ENCODE measurements at places on chromosomes 2 and 18.

- DNase-seq = no peak
Measured at GRCh38 chr2:102114290-102114721, 28.2 kb upstream of the IL1R1 start.

DNA sequence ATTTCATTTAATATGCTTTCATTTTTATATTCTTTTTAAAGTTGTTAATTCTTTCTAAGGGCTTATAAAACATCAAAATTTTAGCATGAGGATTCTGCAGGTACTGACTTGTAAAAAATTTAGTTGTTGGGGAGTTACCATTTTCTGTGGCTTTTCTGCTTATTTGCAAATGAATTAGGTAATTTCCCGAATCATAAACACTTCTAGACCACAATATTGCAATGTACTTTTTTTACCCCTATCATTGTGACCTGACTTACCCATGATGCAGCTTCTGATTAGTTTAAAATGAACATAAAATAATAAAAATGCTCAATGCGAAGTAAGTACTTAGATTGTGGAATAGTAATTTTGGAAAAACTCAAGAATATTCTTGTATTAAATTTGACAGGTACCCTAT is 11.4 kb downstream of the ARL6IP6 start:
- no peak for DNase-seq

- DNase-seq = no peak
Measured at GRCh38 chr2:232239951-232240681, 138.4 kb upstream of the ALPP start.

- no peak for DNase-seq
Measured at GRCh38 chr2:176470713-176471112, 201.5 kb downstream of the MTX2 start.

GRCh38 chr18:45463451-45463850 is 151.8 kb upstream of the SLC14A2 start:
- DNase-seq = no peak

GRCh38 chr2:98356729-98357128 is 10.5 kb downstream of the CNGA3 start:
- no peak for DNase-seq

DNA sequence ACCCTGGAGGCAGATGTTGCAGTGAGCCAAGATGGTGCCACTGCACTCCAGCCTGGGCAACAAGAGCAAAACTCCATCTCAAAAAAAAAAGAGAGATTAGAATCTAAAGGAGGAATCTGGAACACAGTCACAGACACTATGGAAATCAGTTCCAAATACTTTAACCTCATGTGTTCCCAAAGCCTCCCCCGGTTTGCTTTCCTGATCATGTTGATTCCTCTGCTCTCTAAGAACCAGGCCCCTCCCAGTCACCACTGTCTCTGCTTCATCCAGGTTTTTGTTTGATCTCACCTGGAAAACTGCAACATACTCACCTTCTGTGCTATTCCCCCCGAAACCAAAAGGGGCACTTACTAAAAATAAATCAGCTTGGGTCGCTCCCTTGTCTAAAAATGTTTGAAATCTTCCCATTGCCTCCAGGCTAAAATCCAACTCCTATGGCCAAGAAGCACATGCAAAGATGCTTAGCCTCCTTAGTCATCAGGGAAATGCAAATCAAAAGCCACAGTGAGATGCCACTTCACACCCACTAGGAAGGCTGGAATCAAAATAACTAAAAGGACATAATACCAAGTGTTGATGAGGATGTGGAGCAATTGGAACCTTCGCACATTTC is 6.2 kb upstream of the NEU2 start:
- no peak for DNase-seq

DNA sequence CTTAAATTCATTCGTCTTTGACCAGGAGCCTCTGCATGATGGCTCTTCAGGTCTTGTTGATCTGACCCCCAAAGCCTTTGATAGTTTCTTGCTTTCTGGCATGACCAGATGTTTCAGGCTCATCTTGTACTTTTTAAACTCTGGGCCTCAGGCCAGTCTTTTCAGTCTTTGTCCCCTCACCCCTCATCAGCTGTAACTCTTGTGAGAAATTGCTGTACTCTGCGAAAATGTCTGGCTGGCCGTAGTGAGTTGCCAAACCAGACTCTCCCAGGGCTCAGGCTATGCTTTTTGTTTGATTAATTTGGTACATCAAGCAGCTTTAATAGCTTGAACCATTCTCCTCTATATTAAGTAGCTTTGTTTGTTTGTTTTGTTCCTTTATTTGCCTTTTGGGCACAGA is 75.9 kb downstream of the BABAM2 start:
- DNase-seq = no peak

DNA sequence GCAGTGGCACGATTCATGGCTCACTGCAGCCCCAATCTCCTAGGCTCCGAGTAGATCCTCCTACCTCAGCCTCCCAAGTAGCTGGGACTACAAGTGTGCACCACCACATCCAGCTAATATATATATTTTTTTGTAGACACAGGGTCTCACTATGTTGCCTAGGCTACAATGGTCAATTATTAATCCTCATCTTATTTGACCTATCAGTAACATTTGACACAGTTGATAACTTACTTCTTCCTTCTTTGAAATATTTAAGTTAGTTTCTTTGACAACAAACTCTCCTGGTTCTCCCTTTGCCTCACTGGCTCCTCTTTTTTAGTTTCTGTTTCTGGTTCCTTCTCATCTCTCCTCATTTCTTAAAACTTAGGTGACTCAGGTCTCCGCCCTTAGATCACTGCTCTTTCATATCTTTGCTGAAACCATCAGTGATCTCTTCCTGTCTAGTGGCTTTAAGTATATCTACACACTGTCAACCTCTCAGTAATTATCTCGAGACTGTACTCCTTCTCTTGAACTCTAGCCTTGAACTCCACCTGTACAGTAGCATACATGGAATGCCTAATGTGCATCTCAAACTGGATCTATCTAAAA is 11.5 kb downstream of the PGAP1 start:
- no peak for DNase-seq

DNA sequence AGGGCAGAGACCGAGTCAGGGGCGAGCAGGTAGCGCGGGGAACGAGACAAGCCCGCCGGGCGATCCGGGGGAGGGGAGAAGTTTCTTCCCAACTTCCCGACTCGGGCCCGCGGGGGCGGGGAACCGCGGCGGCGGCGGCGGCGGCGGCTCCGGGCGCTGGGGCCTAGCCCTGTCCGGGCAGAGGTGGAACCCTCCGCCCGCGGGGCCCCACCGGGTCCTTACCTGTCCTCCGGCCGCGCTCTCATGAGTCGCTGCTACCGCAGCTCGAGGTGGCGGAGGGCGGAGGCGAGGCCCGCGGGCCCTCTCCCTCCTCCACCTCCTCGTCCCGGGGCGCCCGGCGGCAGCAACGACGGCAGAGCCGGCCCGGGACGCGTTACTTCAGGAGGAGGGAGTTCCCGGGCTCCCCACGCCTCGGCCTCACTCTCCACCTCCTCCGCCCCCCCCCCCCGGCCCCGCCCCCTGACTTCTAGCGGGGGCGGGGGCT is at the start of gene YES1:
YES1 (minus strand) TSS at position 351 of the 484 bp plus-strand sequence. CDS start 55,415 bp downstream, outside the sequence.
- no peak for DNase-seq

DNA sequence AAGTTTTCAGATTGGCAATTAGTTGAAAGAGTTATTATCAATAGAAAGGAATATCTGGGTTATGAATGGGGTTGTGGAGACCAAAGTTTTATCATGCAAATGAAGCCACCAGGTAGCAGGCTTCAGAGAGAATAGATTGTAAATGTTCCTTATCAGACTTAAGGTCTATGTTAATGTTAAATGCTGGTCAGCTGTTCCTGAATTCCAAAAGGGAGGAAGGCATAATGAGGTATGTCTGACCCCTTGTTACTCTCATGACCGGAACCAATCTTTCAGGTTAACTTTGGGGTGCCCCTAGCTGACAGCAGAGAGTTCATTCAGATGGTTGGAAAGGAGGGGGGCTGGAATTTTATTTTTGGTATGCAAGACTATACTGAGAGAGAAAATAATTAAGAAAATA is 47.9 kb downstream of the RIT2 start:
- no peak for DNase-seq

GRCh38 chr2:225056330-225057073 is 14.2 kb upstream of the DOCK10 start:
- DNase-seq = no peak

DNA sequence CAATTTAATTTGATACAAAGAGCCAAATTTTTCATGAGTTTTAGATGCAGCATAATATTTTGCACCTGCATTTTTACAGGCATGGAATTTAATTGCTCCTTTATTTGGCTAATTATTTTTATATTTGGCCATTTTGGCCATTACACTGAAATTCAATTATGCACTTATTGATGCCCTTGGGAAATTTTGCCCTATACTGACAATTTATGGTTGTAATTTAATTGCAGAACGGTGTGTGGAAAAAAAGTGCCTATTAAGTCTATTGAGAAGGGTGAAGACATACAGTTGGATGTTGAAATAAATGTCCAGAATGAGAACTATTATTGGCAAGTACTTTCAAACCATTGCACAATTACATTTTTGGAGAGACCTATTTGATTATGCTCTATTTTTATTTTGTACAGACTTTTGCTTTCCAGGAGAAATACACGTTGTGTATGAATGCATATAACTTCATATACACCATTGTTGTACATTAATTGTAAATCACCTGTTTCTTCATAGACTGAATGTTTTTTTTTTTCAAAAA is 1319.3 kb upstream of the CDH2 start:
- DNase-seq = no peak

- DNase-seq = no peak
Measured at GRCh38 chr2:100976645-100977391, 25.3 kb upstream of the RPL31 start.

GRCh38 chr2:101238930-101239759 is 13.5 kb upstream of the CNOT11 start:
- no peak for DNase-seq

DNA sequence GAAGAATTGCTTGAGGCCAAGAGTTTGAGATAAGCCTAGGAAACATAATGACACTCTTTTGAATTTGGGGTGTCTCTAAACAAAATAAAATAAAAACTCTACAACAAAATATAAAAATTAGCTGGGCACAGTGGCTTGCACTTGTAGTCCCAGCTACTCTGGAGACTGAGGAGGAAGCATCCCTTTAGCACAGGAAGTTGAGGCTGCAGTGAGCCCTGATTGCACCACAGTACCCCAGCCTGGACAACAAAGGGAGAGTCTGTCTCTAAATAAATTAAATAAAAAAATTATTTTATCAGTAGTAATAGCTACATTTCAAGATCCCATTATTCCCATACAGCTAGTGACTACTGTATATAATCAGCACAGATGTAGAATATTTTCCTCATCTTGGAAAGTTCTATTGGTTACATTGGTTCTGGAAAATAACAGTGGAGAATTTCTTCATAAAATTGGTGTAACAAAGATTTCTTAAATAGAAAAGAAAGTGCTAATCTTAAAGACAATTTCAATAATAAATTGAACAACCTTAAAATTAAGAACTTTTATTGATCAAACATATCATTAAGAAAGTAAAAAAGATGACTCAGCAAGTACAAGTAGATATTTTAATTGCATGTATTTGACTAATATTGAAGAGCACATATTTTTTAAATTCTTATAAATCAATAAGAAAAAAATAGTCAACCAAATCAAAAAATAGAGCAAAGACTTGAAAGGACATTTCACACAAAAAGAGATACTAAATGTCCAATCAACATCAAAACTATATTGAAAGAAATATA is 90.4 kb upstream of the KYNU start:
- DNase-seq = no peak

DNA sequence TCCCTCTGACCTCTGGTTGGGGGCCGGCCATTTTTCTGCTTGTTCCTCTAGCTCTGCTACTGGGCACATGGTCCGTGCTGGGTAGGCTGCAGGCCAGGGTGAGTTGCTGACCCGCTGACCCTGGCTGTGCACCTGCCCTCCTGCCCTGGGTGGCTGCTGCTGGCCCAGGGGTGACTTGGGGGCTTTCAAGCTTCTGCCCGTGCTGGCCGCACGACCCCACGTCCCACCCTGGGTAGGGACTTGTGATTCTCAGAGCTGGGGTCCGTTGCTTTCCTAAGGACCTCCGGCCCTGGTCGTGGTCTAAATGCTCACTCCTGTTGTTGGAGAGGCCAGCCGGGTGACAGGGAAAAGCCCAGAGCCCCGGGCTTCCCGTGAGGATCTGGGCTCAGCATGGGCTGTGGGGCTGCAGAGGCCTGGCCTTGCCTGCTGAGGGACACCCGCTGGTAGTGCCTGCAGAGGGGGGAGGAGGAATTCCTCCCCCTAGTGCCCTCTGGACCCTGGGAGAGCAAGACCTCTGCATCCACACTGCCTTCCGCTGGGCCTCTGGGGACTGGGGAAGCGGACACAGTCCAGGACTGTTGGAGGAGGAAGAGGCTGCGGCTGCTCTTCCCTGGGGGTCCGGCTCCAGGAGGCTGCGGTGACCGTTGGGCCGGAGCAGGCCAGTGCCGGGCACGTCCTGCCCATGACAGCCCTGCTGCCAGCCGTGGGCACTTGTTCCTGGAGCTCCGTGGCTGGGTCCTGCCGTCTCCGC is 6.3 kb upstream of the GAL3ST2 start:
- no peak for DNase-seq

GRCh38 chr2:15852811-15853210 is 87.5 kb upstream of the MYCN start:
- no peak for DNase-seq

- no peak for DNase-seq
Measured at GRCh38 chr2:5689750-5690149, 2.4 kb upstream of the SOX11 start.

GRCh38 chr2:27720004-27720551 is 51.4 kb upstream of the MRPL33 start:
- DNase-seq = no peak

DNA sequence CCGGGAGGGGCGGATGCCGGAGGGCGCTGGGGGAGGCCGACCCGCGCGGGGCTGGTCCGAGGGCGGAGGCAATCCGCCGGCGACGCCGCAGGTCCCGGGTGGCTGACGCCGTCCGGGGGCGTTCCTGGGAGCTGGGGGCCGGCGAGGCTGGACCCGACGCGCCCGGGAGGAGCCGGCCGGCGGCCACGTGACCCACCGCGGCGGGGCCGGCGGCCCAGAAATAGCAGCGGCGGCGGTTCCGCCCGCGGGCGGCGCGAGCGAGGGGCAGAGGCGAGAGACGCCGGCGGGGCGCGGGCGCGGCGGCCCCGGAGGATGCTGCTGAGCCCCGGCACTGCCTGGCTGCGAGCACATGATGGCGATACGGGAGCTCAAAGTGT is at the start of gene RAB31:
RAB31 (plus strand) TSS at position 245 of the 377 bp plus-strand sequence; CDS start at position 350, 105 bp downstream.
- peak; percentile 61 for DNase-seq

DNA sequence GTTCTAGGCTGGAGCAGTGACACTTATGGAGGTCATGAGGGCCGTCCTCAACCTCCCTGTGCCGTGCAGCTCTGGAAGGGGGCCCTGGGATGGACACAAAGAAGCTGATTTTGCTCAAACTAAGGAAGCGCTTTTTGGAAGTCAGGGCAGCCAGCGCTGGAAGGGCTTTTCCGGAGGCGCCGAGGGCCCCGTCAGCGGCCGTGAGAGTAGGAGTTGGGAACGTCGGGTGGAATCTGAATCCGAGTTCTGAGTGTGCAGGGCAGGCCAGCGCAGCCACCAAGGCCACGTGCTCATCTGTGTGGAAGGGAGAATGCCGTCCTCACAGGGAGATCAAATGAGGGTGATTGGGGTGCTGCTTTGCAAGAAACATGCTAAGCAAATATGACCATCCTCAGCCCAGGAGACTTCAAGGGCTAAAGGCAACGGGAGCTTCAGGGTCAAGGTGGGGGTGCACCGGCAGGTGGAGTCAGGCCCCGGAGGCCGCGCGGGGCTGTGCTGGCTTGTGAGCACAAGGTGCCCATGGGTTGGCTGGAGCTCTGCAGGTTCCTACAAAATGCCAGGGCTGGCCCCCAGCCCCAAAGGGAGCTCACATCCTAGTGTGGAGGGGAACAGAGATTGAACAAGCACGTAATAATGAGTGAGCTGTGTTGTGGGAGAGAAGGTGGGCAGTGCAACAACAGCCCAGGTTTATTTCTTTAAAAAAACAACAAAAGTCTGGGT is 70.4 kb upstream of the HPCAL1 start:
- DNase-seq = no peak

- DNase-seq = no peak
Measured at GRCh38 chr2:105237045-105237765, 4.3 kb upstream of the GPR45 start.
